ENCODE measurements at places on chromosomes 7 and 10.

- no peak for DNase-seq
These were observed 3.1 kb downstream of the TBC1D12 start for GRCh38 chr10:94405406-94405805.

- DNase-seq, result no peak
These were observed 398.3 kb upstream of the NPVF start for GRCh38 chr7:25626451-25627131.

DNA sequence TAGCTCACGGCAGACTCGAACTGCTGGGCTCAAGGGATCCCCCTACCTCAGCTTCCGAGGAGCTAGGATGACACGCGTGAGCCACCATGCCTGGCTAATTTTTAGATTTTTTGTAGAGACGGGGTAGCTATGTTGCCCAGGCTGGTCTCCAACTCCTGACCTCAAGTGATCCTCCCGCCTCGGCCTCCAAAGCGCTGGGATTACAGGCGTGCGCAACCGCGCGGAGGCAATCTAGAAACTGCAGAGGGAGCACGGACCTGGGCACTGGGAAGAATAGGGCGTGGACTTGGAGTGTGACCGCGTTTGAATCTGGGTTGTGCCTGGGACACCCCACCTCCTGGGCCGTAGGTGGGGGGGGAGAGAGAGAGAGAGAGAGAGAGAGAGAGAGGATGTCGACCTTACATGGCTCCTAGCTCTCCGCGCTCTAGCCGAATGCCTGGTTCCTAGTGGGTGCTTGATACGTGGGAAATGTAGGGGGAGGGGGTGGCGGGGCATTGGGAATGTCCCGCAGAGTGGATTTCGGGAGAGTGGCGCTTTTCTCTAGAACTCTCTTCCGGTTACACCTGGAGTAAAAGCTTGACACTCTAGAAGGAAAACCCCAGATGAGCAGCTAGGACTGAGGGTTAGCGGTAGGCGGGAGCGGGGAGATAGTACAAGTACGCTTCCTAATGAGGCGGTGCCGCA, 1.2 kb upstream of the MAP3K8 start:
- DNase-seq, result no peak

- DNase-seq, result no peak
These were observed 106.3 kb downstream of the GRK5 start for GRCh38 chr10:119313644-119314043.
